ENCODE measurements at places on chromosomes 16 and 17. TPM values are rescaled to one million over a fixed set of nuclear protein-coding genes. Genes with fewer than 3 reads are reported as not detected.

DNA sequence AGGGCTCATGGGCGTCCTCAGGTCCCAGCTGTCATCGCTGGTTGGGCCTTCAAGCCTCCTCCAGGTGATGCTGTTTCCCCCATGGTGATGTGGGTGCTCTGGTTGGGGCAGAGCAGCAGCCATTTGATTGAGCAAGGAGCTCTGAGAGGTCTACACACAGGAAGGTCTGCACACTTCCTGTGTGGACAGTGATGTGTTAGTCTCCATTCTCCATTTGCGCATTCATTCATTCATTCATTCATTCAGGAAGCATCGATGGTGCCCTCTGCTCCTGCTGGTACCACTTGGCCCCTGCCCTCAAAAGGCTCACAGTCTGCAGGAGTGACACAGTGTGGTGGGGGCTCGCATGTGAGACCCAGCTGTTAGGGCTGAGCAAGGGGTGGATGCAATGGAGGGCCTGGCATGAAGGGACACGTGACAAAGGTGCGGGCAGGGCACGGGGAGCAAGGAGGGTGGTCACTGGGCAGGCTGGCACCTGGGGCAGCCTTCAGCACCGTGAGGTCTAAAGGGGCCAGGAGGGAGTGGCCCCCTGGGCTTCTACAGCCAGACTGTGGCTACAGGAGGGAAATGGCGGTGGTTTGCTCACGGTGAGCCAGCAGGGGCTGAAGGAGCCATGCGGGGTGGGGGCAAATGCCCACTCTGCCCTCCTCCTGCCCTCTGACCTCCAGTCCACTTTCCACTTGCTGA is 1.5 kb downstream of the ADGRG3 start:
- no peak for DNase-seq

DNA sequence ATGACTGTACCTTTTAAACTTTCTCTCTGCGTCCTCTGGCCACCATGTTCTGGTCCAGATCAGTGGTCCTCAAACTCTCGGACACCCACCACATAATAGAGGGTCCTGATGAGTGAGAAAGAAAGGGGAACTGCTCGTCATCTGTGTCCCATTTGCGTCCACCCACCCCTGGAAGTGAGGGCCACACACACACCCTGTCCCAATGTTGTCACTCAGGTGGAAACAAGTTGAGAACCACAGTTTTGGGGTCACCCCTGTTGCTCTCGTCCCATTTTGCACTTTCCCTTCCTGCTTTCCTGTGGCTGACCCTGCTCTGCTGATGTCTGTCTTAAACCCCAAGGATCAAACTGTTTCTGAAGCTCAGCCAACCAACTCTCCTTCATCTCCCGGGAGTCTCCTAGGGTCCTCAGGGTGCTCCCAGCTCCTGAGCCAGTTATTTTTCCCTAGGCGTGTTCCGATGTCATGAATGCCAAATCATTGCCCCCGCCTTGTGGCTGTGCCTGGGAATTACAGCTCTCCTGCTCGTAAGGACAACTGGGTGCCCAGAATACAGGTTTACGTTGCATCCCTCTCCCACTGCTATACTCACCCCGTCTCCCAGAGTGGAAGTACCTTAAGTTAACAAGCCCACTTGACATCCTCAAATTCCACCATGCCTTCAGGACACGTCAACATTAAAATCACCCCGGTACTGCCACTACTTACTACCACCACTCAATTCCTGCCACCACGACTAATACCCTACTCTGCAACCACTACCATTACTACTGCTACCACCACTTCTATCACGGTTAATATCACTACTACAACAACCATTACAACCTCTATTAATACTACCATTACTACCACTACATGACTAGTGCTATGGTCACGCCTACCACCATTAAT is 26.0 kb upstream of the HNF1B start:
- DNase-seq = no peak

- DNase-seq = no peak
Measured at GRCh38 chr17:47204722-47205418, 4.3 kb upstream of the MYL4 start.

The SLC13A2 gene
- 0.66 TPM for total RNA-seq

DNA sequence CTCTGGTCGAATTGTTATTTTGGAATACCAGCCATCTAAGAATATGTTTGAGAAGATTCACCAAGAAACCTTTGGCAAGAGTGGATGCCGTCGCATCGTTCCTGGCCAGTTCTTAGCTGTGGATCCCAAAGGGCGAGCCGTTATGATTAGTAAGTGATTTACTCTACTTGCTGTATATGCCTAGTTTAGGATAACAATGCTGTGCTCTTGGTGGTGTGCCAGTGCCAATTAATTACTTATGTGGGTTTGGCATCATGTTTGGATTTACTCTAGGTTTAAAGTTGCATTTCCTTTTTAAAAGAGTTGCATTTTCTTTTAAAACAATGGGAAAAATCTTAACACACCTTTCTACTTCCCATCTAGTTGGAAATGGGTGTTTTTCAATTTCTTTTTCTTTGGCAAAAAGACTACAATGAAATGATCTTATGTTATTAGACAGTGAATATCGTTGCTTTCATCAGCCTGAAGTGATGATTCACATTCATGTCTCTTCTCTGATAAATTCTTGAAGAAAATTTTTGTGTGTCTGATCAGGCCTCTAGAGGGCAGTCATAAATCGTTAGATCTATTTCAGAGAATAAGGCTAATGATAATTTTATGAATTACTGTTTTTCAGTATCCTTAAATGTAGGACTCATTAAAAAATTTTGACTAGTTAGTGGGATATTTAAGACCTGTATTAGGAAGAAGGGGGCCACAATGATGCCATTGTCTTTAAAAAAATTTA is 5.6 kb downstream of the SF3B3 start:
- no peak for DNase-seq

DNA sequence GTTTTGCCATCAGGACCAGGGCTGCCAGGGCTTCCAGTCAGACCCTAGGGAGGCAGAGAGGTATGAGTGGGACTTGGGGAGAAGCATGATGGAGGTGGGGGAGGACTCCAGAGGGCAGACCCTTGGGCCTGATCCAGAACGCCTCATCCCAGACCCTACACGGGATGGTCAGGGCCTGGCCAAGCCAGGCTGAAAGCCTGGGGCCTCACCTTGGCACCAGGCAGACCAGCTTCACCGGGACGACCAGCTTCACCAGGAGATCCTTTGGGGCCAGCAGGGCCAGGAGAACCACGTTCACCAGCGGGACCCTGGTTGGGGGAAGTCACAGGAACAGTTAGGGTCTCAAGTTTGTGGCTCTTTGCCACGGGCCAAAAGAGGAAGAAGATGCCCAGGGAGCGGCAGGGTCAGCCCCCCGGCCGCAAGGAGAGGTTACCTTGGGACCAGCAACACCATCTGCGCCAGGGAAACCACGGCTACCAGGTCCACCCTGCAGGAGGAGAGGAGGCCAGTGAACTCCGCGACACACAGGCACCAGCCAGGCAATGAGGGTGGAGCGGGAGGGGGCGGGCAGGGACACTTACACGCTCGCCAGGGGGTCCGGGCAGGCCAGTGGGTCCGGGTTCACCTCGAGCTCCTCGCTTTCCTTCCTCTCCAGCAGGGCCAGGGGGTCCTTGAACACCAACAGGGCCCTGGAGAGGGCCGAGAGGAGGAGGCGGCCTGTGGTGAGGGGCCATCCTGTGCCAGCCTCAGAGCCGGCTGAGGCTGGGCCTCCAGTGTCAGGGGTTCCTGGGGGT is 7.1 kb downstream of the COL1A1 start:
- DNase-seq = no peak

DNA sequence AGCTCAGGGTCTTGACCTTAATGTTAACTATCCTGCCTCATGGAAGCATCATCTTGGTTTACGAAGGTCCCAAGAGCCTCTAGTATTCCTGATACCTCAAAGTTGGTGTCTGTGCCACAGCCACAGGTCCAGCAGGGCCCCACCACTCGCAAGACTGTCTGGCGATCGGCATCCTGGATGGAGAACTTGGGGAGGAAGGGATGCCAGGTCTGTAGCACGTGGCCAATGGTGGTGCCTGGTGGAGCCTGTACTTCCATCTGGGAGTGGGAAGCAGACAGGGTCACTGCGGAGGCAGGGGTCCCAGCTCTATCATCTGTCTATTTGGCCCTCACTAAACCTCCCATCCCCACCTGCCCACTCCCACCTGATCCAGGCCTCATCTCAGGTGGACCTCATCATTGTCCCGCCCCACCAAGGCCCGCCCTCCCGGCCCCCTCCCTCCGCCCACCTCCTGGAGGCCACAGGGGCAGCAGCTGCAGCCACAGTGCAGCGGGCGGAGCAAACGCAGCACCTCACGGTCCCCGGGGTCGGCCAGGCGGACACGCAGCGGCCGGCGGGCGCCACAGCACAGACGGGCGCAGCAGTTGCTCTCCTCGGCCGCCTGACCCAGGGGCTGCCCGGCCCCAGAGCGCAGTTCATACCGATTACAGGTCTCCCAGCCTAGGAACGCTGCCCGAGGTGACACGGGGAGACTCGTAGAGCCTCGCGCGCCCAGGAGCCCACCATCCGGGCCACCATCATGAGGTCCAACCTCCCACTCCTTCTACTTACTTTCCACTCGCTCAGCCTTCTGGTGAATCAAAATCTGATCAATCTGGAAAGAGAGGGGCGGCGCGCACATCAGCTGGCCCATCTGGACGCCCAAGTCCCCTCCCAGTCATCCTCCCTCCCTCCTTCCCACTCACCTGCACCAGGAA is 1.4 kb downstream of the PLSCR3 start:
- DNase-seq = no peak

GRCh38 chr16:89612415-89613166 is 851 bp upstream of the DPEP1 start:
- DNase-seq = no peak

- DNase-seq = no peak
Measured at GRCh38 chr16:64253096-64253495, 868.8 kb downstream of the CDH11 start.

The KCNAB3 gene
- 1.5 TPM for total RNA-seq

DNA sequence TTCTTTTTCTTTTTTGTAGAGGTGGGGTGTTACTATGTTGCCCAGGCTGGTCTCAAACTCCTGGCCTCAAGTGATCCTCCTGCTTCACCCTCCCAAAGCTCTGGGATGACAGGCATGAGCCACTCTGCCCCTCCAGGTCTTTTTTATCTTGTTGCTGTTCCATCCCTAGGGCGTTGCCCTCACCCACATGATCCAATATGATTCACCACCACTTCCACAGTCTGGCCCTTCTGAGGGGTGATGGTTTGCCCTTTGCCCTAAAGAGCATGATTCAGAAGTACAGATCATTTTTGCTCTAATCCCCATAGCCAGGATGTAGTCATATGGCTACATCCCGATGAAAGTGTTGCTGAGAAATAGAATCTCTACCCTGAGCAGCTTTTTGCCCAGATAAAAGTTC is 18.8 kb downstream of the STX4 start:
- DNase-seq = no peak

DNA sequence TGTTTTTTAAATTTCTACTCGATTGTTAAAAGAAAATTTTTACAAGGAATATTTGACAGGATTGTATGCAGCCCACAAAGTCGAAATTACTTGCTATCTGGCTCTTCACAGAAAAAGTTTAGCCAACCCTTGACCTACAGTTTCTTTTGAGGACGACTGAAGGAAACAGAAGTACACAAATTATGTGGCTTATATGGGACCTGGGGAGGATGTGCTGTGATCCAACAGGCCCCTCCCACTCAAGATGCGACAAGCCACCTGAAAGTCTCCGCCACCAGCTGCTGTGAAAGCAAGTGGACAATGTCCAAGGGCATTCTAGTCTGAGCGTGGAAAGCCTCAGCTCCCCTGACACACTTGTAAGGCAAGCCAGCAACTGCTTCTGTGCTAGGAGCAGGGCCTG is 42.4 kb upstream of the SLC25A19 start:
- DNase-seq = no peak
